Epithelial cell of alveolus of lung (primary cell): ENCODE measurements at places on chromosomes 2 and 18. TPM values are rescaled to one million over a fixed set of nuclear protein-coding genes. Genes with fewer than 3 reads are reported as not detected.

Gene CTAGE1
- total RNA-seq = 0.13 TPM in 1 of 2 replicates, not detected in the other

Gene LAMA1
- total RNA-seq = 2.8 and 16.0 TPM in 2 replicates

Gene CFC1
- total RNA-seq = not detected in 2 replicates

Gene DCDC2C
- not detected in 2 replicates for total RNA-seq
